ENCODE measurements at places on chromosomes 7 and 10.

GRCh38 chr10:131244836-131245235 is 66.7 kb downstream of the TCERG1L start:
- no peak for DNase-seq

- no peak for DNase-seq
These were observed 256.1 kb upstream of the C7orf33 start for GRCh38 chr7:148334441-148334956.

- no peak for DNase-seq
These were observed 4.8 kb downstream of the PTF1A start for GRCh38 chr10:23196915-23197314.

DNA sequence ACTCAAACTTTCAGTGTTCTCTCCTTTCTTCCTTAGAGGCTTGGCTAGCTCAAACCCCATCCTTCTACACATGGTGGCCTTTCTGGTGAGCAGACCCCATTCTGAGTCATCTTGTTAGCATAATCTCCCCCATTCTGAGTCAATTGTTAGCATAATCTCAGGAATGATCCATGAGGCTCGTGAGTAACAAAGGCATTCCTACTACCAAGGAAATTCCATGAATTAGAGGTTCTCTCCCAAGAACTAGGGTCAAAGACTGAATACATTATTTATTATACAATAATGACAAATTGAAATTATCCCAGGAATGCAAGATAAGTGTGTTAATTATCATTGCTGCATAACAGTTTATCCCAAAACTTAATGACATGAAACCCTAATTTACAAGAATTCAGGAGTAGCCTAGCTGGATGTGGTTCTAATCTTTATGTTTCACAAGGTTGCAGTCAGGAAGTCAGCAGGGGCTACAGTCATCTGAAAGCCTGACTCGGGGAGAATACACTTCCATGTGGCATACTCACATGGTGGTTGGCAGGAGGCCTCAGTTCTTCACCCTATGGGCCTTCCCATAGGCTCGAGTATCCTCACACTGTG is 100.2 kb downstream of the MMRN2 start:
- DNase-seq = no peak

DNA sequence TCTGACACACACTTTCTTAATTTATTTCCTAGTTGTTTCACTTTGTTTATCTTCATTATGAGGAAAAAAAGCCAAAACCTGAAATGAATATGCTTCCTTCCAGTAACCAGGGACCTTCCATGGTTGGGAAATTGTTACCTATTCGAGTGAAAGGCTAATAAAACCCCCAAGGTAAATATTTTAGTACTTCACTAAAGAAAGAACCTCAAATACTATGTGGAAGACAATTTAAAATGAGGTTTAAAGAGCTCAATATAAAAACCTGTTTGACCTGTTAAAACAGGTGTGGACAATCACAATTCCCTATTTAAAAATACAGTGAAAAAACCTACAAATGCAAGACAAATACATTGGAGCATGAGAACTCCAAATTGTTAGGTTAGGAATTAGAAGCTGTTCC is 192.6 kb downstream of the CFTR start:
- no peak for DNase-seq

DNA sequence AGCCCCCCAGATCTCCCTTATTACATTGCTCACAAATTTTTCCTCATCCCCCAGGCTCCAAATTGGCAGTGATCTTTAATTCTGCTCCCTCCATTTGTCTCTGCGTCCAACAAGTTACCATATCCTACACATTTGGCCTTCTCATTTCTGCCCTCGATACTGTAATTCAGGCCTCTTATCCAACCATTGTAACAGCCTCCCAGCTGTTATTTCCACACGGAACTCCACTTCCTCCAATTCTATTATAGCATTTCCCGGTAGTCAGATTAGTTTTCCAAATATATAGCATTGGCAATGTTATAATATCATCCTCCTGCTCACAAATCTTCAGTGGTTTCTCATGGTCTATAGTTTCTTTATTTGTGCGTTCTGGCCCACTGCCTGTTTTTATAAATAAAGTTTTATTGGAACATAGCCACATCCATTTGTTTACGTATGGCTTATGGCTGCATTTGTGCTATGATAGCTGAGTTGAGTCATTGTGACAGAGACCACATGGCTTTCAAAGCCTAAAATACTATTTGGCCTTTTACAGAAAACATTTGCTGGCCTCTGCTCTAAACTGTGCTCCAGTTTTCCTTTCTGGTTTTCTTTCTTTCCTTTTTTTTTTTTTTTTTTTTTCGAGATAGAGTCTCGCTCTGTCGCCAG is 126.5 kb upstream of the ZNF438 start:
- DNase-seq = no peak

GRCh38 chr10:116712989-116713543 is 29.3 kb downstream of the HSPA12A start:
- no peak for DNase-seq

DNA sequence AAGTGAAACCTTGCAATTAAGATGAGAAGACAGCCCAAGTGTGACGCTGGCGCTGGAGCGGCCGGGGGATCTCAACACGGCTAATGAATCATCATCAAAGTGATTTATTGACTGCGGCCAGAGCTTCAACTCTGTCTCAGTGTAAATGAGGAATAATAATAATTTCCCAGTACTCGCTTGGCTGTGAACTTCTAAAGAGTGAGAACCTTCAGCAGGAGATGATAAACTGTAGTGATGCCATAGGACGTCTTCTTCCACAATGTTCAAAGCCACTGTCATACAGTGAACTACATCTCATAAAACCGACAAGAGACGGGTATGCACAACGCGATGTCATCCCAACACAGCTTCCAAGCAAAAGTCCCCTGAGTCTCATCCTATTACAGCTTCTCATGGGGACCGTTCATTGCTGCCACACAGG is 123.6 kb upstream of the NOBOX start:
- no peak for DNase-seq

GRCh38 chr10:24723386-24723787 is 300 bp downstream of the ARHGAP21 start:
- no peak for DNase-seq

GRCh38 chr7:27840313-27840712 is 100.4 kb downstream of the TAX1BP1 start:
- DNase-seq = no peak

DNA sequence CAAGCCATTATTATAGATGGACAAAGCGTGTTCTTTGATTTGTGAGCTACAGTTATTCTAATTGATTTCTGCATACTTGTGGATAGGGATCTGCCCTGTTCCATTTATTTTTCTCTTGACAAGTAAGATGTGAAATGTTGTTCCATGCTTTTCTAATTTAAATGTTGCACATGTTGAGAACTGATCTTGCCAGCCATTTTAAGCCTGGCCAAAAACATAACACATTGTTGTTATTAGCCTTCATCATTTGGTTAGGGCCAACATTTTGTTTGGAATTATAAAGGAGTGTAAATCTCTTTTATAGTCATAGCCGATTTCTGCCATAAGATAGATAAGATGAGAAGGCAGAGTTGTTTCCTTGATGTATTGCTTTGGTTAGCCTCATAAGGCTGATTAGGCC is 117.0 kb downstream of the WNT2 start:
- no peak for DNase-seq

- DNase-seq = no peak
These were observed 21.0 kb downstream of the ZCCHC24 start for GRCh38 chr10:79424221-79425073.

DNA sequence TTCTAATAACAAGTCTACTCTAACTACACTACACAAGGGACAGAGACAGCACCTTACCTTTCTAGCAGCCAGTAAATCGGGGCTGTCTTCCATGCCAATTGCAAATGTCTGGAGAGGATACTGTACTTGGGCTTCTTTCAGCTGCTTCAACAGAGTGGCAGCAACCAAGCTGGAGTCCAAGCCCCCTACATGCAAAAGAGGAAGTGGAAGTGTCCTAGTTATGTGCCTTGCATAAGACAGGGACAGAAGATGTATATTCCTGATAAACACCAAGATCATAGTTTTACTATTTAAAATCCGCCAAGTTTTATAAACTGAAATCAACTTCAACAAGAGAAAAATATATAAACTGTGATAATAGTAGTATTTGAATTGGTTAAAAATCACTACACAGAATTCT is 14.0 kb downstream of the ASNS start:
- DNase-seq = no peak

DNA sequence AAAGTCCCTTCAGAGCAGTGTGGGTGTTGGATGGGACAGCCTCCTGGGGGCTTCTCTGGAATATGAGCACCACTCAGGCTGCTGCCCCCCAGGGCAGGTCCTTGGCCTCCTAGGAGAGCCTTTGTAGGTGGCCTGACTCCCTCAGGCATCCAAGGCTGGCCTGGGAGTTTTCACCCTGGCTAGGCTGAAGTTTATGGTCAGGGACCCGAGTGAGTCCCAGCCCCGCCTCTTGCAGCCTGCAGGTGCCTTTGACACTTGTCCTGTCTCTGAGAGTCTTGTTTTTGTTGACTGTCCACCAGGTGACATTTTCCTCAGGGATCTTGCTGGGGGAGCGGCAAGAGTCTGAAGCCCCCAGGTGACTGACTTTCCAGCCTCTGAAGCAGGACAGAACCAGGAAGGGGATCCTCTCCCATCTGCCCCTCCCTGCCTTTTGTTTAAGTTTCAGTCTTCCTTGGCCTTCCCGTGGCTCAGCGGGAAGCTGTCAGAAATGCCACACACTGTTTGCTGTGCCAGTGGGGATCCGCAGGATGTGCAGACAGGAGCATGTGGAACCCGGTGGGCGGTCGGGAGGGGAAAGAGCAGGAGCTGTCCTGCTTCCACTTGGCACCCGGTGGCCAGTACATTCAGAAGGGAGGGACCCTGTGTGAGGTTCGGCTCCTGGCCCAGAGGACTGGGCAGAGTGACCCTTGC is 59.5 kb downstream of the LRRC18 start:
- no peak for DNase-seq
